ENCODE measurements at places on chromosomes 5 and 9.

GRCh38 chr5:60482301-60482700 is 217.7 kb downstream of the DEPDC1B start:
- no peak for DNase-seq

- DNase-seq, result no peak
Measured at GRCh38 chr5:12245429-12245828, 341.2 kb upstream of the CTNND2 start.

DNA sequence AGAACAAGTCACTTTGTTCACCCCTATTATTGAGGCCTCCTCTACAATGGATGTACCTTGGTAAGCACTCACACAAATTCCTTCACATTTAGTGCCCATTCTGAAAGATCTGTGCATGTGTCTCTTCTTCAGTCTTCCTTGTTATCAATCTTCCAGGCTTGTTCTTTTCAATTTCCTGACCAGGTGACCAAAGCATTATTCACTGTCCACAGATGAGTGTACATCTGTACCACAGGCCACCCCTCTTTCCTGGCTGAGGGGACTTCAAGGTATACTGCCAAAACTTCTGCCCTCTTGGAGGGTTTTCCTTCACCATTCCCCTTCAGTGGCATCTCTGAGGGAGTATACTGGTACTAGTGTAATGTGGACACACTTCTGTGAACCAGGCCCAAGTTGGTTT is 25.5 kb upstream of the STOM start:
- no peak for DNase-seq

- no peak for DNase-seq
Measured at GRCh38 chr9:130537346-130538050, 41.9 kb upstream of the FUBP3 start.

GRCh38 chr5:143399616-143400540 is 3.6 kb downstream of the NR3C1 start:
- DNase-seq, result no peak

DNA sequence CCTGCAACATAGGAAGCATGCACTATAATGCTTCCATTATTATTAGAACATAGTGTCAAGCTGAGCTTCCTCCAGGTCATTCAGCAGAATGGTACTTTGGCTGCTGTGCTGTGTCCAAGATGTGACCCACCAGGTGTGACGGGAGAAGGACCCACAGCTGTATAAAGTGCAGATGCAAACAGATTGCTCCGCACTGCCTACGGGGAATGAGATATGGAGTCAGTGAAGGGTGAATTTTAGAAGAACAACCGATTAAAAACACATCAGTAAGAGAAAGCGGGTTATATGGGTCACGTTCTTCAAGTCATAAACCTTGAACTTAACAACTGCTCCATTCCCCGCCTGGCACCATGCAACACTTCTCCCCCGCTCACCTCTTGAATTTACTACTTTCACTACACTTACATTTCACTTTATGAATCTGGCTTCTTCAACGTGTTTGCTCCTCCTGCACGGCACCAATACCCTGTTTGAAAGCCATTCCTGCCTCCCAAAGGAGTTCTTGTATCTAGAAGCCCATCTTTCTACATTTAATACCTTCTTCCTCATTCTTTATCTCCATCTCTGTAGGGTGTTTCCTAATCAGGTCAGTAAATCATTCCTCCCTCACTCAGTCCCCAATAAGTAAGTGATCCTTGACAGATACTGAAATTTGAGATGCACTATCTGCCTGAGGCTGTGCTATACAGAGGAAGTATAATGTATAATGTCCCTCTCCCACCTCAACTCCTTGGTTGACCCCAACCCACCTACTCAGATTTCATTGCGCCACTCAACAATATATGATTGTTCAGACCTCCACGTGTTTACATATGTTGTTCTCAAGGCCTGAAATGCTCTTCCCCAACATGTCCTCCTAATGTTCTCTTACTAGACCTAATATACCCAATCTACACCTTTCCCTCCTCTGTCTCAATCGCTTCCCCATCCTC is 25.9 kb downstream of the BRINP1 start:
- DNase-seq, result no peak

DNA sequence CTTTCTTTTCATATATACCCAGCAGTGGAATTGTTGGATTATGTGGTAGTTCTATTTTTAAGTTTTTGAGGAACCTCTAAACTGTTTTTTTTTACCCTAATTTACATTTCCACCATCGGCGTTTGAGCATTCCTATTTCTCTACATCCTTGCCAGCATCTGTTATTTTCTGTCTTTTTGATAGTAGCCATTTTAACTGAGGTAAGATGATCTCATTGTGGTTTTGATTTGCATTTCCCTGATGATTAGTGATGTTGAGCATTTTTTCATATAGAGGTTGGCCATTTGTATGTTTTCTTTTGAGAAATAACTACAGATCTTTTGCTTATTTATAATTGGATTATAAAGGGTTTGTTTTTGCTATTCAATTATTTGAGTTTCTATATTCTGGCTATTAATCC is 71.7 kb upstream of the TNC start:
- no peak for DNase-seq

- no peak for DNase-seq
Measured at GRCh38 chr9:16899606-16900005, 29.1 kb upstream of the BNC2 start.

GRCh38 chr5:107446972-107447371 is 223.8 kb downstream of the EFNA5 start:
- no peak for DNase-seq

- DNase-seq, result no peak
Measured at GRCh38 chr5:65190328-65191053, 291.2 kb downstream of the ADAMTS6 start.

GRCh38 chr5:39274398-39275085 is 55.2 kb upstream of the FYB1 start:
- DNase-seq, result peak; percentile 6

GRCh38 chr9:21559402-21560280 is 77.5 kb upstream of the IFNE start:
- DNase-seq, result peak; percentile 18

DNA sequence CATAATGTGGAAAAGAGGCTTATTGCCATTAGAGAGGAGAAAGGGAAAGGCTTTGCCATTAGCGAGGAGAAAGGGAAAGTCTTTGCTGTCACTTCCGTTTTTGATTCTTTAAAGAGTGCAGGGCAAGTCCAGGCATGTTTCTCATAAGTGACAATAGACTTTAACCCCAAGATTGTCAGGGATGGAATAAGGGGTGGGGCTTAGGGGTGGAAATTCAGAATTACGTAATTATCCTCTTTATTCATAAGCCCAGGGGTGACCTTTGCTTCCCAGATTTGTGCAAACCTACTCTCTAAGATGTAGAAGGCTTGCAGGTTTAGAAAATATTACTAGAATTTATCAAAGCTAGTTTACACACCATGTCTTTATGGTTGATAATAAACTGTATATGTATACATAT is 2.3 kb upstream of the PLK2 start:
- no peak for DNase-seq

GRCh38 chr5:171453056-171453725 is 33.7 kb downstream of the FGF18 start:
- no peak for DNase-seq

- no peak for DNase-seq
Measured at GRCh38 chr5:82274343-82275211, 3.6 kb downstream of the RPS23 start.

DNA sequence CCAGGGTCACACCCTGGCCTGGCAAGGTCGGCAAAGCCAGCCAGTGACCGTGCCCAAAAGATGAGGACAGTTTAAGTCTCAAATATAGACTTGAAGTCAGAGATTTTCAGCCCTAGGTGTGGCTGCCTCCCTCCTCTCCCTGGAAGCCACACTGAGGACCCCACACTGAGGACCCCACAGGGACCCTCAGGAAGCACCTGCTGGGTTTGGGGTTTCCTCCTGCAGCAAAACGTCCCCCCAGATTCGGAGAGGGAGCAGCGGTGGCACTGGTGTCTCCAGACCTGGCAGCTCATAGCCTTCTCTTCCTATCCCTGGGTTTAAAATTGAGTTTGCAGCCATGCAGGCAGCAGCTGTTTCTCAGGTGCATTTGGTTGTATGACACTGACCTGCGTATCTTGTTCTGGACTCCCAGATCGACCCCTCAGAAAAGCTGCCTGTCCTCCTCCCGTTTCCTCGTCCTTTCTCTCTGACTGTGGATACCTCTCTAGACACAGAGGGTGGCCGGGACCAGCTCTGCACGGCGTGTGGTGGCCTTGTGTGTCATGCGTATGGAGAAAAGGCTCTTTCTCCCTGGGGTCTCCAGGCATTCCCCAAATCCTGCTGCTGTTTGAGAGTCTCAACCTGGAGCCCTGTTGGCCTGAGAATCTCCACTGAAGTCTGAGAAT is 36.6 kb downstream of the MRPL36 start:
- no peak for DNase-seq

DNA sequence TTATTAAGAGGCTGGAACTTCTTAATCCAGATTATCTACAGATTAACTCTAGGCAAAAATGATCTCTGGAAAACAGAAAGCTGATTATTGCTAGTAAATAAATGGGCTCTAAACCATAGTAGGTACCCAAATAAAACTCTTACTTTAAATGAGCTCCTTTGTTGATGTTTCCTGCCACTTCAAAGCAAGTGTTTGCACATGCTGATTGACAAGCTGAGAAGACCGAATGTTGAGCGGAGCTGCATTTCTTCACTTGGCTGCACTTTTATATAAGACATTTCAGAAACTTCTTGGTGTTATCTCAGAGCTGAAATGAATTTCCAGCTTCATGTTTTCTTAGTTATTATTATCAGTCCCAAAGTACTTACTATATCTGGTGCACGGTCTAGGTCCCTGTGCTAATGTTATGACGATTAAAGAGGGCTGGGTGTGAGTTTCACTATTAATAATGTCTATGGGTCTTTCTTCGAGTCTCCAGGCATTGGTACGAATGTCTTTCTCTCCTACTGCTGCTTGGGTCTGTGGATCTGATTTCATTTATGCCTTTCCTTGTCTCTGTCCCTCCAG is 58.6 kb upstream of the CTXN3 start:
- no peak for DNase-seq

DNA sequence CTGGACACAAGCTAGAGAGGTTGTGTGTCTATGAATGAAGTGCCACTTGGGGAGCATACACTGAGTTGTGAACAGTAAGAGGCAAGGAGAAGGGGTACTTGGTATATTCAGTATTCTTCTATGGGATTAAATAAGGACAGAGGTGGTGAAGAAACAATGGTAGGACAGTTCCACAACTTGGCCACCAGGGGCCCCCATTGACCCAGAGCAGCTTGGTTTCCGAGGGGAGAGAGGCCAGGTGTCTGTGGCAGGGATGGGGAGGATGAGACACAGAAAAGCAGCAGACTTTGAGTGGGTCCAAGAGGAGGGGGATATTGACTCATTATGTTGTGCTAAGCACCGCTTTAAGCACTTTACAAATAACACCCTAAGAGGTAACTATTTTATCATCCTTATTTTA is 220.6 kb downstream of the MELK start:
- no peak for DNase-seq

- DNase-seq, result no peak
Measured at GRCh38 chr5:69167493-69167855, 524 bp downstream of the CCNB1 start.

DNA sequence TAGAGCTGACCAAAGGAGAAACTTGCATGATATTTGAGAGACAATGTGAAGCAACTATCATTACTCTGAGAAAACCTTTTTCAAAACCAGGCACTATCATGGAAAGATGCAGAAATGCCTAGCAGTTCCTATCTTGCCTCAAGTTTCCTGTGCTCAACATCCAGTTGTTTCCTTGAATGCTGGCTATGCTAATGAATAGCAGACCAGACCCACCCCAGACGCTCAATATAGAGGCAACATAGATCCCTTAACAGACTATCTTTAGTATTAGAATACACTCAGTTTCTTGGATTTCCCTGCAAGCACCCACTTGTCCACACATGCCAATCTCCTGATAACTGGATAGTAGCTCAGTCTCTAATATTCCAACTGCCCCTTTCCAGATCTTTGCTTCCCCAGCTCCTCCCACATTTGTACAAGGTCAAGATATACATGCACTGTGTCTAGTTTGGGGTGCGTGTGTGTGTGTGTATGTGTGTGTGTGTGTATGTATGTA is 93.3 kb upstream of the PCSK5 start:
- DNase-seq, result no peak

DNA sequence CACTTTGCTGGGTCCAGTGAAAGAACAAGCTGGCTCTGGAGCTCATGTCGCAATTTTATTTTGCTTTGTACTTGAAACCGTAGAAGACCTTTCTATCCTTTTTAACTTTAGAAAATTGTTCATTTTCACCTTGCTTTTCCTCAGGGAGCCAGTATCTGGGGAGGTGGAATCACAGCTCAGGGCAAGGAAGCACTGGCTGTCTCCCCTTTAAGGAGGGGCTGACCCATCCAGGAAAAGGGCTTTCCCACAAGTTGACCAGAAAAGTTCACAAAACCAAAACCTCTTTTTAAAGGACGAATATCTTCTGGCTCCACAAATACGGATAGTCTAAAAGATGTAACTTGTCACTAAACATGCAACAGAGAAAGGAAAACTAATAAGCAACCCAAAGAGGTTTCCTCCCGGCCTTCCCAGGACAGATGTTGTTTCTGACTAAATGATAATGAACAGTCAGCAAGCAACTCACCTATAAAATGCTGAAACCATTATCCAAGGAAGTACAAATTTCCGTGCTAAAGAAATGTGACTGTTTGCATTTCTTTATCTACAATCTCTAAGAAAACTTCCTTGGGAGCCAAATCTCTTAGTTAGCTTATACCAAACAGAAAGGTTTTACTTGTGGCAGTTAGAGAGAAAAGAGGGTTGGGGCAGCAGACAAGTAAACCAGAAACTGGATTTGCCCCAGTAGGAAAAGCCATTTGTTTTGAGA is 278.2 kb downstream of the PLK2 start:
- DNase-seq, result no peak

DNA sequence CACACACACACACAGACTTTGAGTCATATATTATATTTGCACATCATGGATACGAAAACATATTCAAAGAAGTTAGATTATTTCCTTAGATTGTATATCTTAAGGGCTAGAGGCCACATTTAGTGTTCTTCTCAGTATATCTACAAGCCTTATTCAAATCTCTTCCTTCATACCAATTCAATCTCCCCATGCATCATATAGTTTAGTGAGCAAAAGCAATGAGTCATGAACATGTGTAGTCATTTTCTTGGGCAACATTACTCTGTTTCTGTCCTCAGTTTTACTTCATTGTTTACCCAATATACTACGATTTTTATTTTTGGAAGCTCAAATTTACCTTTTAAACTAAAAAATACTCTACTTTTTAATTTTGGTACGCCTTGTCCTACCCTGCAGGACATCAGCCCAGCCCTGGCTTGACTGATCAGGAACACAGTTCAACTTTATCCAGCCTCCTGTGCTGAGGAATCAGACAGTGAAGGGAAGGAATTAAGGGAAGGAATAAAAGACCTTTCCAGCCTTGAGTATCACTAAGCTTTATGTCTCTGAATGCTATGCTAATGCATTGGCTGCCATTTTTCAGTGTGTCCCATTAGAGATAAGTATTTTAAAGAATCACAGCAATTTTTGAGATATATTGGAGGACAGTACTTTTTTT is 101.7 kb upstream of the FST start:
- DNase-seq, result no peak

DNA sequence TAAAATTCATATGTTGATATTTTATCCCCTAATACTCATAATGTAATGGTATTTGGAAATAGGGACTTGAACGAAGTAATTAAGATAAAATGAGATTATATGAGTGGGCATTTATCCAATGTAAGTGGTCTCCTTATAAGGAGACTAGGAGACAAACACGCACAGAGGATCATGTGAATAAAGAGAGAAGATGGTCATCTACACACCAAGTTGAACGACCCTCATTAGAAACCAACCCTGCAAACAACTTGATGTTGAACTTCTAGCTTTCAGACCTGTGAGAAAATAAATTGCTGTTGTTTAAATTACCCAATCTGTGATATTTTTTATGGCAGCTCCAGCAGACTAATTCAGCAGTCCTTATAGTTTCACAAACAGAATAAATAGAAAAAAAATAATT is 27.5 kb upstream of the SELENOP start:
- DNase-seq, result no peak

All from T follicular helper cell (primary cell).